Head of caudate nucleus (tissue), 42 donors: ENCODE measurements at places on chromosomes 4 and X.

- no peak for DNase-seq
Measured at GRCh38 chr4:77917075-77917474, 54.4 kb downstream of the MRPL1 start.

- peak; percentile 54 for DNase-seq
Measured at GRCh38 chr4:61201961-61202637, 2.0 kb downstream of the ADGRL3 start.

GRCh38 chr4:158786121-158786601 is 17.3 kb downstream of the FNIP2 start:
- no peak for DNase-seq

DNA sequence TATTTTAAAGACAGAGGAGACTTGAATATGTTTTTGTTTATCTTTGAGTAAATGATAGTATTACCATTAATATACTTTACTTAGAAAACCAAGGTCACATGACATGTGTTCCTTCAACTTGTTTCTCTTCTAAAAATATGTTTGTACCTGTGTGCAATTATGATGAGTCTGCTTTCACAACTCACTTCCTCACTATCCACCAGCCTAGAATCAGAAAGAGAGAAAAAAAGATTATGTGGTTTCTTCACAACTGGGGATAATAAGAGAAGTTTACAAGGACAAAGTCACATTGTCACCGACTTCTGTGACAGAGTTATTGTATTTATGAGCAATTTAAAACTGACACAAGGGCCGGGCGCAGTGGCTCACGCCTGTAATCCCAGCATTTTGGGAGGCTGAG is 1112.1 kb downstream of the RPA4 start:
- no peak for DNase-seq

DNA sequence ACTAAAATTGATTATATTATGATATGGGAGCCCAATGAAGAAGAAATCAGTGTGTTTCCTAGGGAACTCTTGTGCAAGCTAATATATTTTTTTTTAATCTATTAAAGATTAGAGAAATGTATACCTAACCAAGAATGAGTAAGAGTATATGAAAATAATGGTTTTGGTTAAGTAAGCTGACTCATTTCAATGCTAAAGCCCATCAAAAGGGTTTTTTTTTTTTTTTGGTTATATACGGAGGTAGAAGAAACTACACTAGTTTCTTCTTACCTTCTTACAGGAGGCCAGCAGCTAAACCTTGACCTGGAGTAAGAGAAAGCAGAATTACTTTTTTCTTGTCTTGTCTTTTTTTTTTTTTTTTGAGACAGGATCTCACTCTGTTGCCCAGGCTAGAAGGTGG is 27.5 kb downstream of the RUFY3 start:
- DNase-seq: no peak

DNA sequence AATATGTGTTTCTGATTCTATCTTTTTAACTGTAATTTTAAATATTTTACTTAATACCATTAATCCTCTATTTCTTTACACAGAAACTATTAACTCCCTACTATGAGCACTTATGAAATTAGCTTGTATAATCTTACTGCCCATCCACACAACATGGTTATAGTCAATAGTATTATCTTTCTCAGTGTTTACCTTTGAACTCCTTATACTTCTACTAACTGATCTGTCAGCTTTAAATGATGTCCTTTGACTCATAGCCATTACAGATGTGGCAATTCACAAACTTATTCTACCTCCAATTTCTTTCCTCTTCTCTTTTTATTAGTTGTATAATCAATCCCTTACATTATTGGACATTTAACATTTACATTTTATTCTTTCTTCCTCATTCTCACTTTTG is 5.5 kb downstream of the SEC31A start:
- DNase-seq: no peak

GRCh38 chrX:1480082-1480785 is 27.5 kb upstream of the ASMTL start:
- DNase-seq: no peak

- peak; percentile 82 for DNase-seq
Measured at GRCh38 chr4:109729718-109730618, at the start of gene PLA2G12A. Gene PLA2G12A, minus strand, starts transcription at chr4:109730070. Its CDS starts 261 bp downstream, at chr4:109729809.

DNA sequence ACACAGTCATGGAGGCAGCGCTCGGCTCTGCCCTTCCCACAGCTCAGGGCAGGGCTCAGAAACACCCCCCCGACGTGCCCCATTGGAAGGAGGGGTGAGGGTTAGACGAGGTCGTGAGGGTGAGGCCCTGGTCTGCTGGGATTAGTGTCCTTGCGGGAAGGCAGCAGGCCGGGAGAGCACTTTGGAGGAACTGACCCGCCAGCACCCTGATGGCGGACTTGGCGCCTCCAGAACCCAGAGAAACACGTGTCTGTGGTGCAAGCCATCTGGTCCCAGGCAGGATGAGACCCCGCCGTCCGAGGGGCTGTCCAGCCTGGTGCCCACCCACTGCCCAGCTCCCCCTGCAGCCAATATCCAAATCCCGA is 26.3 kb downstream of the TACC3 start:
- no peak for DNase-seq
